KBM-7 (cell line): ENCODE measurements at places on chromosomes 12 and 14.

DNA sequence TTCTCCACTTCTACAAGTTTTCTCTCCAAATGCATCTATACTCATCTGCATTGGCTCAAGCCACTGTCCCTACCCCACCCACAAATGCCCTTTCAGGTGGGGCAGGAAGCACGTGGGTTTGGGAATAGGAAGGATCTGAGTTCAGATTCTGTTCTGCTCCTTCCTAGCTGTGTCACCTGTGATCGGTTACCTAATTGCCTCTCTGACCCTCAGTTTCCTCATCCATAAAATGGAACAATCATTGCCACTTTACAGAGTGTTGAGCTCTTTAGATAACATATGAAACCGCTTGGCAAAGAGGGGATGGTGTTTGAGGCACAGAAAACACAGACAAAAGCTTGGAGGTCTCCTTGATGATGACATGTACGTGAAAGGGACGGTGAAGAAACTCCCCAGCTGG, 34.5 kb downstream of the FOXN3 start:
- no peak for DNase-seq

DNA sequence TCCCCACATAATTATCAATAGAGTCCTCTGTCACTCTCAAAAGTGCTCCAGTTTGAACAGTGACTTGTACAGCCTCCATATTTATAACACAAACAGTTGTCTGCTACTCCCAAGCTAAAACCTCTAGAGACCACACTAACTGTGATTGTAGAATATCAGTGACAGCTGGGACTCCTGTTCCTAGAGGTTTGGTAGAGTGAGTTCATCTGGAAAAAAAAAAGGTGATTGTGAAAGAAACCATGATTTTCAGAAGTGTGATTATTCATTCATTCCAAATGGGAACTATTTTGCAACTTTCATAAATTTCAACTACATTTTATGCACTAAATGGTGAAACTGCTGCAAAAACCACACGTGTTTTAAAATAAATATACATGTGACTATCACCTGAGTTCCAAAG, 128.0 kb upstream of the PLXNC1 start:
- no peak for DNase-seq

GRCh38 chr12:123035841-123036240, 55.4 kb downstream of the ARL6IP4 start:
- DNase-seq, result no peak

DNA sequence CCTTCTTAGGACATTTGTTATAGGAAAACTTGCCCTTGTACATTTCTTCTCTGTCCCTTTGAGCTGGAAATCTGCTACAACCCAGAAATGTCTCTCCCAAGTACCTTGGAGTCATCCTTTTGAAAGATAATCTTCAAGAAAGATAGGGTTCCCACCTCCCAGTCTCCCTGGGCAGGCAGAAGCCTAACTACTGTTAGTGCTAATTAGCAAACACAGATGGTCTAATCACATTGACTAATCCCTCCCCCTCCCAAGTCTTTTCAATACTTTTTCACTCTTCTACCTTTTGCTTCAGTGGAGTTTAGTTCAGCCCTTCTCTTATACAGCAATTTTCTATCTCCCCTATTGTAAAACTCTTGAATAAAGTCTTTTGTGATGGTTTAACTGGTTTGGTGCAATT, 129.8 kb upstream of the PPFIA2 start:
- DNase-seq, result no peak

DNA sequence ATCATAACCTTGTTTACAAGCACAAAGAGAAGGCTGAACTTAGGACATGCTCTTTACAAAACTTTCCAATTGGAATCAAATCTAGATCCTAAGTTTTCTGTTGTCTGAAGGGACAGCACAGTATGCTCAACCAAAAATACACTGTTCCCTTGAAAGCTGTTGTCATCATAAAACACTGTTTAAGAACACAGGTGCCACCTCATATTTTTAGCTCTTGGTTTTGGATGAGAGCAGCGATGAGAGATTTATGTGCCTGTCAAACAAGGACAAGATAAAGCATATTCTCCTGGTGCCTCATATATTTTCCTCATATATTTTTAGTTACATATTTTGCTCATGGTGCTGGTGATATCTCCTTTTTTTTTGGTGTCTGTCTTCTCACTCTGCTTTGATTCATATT, 788.4 kb downstream of the AACS start:
- no peak for DNase-seq
